ENCODE measurements at places on chromosomes 16 and 17.

- DNase-seq, result no peak
Measured at GRCh38 chr16:85724126-85724879, 26.6 kb downstream of the C16orf74 start.

DNA sequence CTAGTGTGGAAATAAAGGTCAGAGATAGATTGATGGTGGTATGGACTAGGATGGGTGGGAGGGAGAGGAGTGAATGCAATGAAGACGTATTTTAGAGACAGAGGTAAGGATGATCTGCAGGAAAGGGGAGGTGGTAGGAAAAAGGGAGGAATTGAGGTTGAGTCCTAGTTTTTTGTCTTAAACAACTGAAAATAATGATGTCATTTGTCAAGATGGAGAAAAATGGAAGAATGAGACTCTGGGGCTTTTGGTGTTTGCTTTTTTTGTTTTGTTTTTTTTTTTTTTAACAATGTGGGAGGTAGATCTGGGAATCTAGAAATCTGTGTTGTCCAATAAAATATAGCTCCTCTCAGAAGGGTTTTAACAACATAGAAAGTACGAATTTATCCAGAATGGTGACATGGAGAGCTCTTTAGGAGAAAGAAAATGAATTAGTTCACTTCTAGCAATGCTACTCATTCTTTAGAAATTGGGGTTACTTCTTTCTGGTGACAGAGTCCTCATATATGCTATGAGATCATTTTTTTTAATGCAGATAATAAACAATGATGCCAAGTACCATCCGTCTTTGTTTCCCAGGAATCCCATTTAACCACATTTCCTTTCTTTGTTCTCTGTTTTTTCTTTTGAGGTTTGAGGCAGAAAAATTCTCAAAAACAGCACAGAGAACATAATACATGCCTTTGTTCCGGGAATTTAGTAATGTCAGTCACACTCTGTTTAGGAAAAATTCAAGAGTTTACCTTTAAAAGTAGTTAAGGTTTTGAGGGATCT lies 225.3 kb upstream of the COX10 start:
- DNase-seq, result no peak

- DNase-seq, result no peak
Measured at GRCh38 chr17:1724869-1725641, 551 bp downstream of the WDR81 start.

DNA sequence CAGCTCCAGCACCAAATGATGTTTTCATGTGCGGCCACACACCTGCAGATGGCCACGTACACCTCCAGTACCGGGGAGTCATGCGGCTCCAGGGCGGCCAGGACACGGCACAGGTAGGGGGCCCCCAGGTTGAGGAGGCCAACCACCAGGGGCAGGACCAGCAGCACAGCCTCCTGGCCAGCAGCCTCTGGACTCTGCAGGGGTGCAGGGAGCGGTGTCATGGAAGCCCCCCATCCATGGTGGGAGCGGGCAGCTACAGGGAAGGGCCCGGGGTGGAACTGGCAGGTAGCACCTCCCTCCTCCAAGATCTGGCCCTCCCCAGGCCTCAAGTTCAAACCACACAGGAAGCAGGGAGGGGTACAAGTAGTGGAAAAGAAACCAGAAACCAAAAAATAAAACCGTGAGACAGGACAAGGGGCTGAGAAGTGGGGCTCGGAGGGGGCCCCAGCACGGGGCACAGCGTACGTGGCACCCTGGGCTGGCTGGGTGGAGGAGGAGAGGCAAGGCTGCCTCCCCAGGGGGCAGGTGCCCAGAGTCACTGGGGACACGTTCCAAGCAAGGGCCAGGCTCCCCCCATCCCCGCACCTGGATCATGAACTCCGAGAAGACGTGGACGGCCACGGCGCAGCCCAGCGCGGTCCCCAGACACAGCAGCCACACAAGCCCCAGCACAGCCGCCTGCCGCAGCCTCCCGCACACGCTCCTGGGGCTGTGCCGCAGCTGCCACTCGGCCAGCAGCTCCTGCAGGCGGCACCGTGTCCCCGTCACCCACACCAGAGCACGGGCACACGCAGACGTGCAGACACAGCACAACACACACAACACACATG lies 7.4 kb downstream of the TMC6 start:
- DNase-seq, result no peak

DNA sequence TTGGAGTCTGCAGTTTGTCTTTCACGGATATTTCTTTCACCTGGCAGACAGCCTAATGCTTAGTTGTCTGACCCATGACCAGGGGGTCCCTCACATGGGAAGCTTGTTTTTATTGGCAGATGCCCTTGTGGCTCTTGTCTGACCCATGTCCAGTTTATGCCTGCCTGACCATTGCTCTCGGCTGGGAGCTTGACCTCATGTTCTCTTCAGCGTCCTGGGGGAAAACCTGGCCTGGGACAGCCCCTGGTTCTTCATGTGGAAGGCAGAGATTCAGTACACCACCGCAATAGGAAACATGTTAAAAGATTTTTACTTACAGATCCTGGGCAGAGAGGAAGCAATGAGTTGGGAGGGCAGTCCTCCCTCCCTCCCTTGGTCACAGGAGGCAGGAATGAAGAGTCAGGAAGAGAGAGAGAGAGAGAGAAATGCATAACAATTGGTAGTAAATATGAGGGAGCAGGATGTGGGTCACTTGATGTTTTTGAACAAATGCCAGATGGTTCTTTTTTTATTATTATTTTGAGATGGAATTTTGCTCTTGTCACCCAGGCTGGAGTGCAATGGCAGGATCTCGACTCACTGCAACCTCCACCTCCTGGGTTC lies 302.7 kb upstream of the MYOCD start:
- no peak for DNase-seq

DNA sequence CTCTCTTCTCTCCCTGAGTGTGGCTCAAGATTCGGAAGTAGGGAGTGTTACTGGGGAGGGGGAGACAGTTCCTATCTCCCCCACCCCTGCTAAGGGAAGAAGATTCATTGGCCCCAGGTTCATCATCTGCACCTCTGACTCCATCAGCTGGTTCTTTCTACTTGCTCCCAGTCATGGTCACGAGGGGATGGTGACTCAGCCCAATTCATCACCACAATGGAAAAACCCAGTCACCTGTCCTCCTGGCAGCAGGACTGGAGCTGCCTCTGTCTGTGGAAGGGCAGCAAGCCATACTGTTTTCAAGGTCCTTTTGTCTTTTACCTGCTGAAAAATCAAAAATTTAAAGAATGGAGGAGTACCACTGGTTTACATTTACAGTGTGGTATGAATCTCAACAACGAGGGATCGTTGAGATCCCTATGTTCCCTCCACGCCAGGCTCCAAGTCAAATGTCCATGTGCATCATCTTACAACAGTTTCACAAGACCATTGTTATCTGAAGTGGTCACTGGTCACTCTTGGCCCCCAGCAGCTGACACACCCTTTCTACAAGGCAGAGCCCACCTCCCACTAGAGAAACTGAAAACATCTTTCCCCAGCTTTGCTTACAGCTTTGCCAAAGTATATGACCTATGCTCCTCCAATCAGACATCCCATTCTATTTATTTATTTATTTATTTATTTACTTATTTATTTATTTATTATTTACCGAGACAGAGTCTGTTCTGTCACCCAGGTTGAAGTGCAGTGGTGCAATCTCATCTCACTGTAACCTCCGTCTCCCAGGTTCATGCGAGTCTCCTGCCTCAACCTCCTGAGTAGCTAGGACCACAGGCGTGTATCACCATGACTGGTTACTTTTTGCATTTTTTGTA lies 40.4 kb upstream of the NDRG4 start:
- no peak for DNase-seq

GRCh38 chr16:11619327-11619851 lies 32.7 kb upstream of the LITAF start:
- DNase-seq, result peak; percentile 83

DNA sequence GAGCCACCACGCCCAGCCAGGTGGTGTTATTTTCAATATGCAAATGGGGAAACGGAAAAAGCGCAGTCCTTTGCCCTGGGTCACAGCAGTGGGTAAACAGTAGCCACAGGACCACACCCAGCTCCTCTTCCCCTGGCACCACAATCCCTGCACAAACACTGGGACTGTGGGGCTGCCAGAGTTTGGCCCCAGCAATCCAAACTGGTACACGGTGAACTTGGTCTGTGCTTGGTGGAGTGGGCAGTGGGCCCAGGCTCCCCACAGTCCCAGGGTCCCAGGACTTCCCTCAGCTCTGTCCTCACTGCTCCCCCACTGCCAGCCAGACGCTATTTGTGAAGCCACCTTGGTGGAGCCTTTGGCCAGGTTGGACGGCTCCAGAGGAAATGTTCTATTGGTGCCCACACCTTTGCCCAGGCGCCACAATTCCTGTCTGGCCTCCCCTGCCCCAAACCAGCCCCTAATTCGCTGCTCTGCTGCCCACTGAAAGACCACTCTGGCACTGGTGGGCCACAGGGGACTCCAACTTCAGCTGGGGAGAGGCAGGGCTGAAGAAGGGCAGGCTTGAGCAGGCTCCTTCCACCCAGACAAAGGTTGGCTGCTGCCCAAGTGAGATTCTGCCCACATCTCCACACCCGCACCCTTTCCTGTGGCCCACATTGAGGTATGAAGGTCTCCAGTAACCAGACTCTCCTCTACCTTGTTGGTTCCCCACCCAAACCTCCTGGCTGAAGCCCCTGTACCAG lies 2.1 kb downstream of the CHAD start:
- DNase-seq, result no peak
